ENCODE measurements at places on chromosomes 11 and 22.

- no peak for DNase-seq
Observed at GRCh38 chr11:7559398-7560283, 45.8 kb downstream of the PPFIBP2 start.

DNA sequence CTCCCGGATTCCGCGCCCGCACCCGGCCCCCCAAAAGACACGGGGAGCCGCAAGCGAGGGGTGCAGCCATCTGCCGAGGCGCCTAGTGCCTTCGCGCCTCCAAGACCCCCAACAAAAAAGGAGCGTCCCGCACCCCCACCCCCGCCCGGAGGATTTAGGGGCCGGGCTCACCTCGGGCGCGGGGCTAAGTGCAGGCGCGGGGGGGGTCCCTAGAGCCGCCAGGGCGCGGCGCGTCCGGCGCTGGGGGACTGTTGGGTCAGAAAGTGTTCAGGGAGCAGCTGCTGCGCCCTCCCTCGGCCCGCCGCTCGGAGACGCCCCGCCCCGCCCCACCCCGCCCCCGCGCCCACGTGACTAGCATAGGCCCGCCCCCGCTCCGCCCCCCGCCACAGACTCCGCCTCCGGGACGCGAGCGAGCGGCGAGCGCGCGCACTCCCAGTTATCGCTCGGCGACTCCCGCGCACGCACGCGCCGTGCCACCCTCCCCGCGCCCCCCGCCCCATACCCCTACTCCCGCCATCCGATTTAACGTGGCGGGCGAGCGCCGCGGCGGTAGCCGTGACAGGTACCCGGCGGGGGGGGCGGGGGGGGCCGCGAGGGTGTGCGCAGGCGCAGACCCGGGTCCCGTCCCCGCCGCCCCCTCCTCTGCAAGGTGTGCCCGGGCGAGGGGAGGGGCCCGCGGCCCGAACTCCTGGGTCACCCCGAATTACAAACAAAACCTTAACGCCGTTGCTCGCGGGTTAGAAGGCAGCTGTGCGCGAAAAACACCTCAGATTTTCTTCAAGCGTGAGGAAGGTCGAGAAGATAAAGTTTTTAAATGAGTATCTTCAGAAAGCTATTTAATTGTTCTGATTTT lies 56.2 kb downstream of the KCNJ4 start:
- peak; percentile 85 for DNase-seq

DNA sequence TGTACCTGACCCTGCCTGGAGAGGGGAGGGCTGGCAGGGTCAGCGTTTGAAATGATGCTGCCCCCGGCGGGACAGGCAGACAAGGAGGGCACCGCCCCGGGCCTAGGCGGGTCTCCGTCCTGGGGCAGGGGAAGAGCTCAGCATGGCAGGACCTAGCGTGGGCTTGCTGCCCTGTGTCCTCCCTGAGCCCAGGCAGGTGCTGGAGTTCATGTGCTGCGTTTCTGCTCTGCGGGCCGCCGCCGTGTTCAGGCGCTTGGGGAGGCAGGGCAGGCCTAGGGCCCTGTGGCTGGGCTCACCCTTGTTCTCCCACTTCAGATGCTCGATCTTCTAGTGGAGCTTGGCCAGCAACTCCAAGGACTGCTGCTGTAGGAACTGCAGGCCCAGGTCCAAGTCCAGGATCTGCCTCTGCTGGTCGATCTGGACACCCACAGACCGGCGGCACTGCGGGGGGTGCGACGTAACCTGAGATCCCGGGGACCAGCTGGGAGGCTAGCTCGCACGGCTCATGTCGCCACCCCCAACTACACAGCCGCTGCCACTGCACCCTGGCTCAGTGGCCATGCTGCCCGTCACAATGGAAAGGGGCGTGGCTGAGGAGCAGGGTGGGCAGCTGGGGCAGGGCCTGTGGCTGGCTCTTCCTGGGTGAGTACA lies 84.4 kb downstream of the MED15 start:
- no peak for DNase-seq

GRCh38 chr22:50293441-50294318 lies 13.8 kb downstream of the PLXNB2 start:
- DNase-seq: no peak

- no peak for DNase-seq
Observed at GRCh38 chr22:23889620-23890019, 4.6 kb upstream of the MIF start.

DNA sequence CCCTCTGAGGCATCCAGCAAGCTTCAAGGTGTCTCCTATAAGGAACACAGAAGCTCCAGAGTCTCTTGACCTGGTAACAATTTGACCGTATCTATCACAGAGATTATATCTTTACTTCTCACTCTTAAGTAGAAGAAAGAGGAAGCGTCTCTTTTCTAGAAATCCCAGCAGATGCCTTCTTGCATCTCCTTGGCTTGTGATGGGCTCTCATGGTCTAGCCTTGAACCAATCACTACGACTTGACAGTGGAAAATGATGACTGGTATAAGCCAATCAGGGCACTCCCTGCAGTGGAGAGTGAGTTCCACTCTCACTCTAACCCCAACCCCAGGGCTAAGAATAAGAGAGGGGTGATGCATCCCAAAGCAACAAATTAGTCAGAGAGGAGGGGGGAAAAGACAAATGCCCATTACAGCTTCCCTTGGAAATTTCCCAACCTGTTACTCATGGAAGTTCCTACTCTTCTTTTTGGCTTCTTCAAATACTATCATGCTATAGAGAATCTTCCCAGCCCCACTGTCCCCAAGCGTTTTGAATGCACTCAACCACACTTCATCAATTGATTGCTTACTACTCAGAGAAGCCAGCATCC lies 293.5 kb downstream of the MN1 start:
- no peak for DNase-seq

DNA sequence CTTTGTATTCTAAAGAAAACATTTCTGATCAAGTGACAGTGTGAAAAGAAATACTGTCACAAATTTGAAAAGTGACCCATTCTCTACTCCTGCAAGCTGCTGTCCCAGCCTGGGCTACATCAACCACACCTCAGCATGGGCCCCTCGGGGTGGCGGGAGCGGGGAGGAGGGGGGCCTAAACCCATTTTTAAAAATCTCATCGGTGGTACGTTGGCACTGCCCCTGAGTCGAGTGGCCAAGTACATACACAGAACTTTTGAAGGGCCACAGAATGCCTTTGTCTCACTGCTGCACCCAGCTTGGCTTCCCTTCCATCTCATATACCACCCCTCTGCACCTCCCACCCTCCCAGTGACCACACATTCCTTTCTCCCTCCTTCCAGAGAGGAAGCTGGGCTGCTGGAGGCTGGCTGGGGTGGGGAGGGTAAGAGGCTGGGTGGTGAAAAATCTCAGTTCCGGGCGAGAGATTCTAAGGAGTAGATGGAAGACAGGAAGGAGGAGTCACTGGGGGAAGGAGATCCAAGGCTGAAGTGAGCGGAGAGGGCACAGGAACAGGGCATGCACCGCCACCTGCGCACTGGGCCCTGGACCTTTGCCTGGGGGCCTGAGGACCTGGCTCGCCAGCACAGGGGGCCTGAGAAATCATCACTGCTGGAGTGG lies 21.1 kb downstream of the FXYD6 start:
- no peak for DNase-seq

DNA sequence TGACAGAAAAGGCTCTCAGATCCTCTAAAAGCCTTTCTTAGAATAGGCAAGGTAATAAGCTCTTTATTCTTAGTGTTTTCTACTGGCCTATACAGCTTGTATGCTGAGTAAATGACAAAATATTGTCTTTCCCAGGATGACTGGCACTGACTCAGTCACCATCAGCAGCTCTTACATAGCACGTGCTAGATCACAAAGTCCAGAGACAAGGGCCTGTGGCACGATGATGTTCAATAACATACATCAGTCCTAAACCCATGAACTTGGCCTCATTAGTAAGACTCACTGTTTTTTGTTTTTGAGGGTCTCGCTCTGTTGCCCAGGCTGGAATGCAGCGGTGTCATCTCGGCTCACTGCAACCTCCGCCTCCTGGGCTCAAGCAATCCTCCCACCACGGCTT lies 42.7 kb downstream of the CELF1 start:
- DNase-seq: no peak

DNA sequence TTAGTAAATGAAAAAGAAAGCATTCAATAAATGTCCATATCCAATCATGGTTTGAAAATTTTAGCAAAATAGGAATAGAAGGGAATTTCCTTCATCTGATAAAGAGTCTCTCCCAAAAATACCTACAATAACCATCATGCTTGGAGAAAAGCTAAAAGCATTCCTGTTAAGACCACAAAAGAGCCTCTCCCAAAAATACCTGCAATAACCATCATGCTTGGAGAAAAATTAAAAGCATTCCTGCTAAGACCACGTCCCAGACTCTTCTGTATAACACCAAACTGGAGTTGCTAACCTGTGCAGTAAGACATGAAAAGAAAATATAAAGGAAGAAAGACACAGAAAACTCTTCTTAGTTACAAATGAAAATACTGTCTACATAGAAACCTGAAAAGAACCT lies 69.4 kb downstream of the LINC01488 start:
- no peak for DNase-seq

DNA sequence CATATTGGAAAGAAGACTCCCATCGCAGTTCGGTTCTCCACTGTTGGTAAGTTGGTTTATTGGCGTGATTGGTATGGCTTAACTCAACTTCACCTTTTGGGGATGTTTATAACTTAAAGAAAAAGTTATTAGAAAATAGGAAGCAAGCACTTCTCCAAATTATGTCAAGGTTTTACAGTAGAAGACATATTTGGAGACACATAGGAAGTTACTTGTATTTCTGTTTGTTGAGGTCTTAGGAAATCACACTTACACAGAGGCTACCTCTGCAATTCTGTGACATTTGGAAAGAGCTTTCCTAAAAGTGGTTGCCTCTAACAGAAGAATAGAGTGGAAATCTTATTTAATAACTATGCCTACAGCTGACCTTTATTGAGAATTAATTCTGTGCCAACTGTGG lies 12.3 kb downstream of the CAT start:
- no peak for DNase-seq

DNA sequence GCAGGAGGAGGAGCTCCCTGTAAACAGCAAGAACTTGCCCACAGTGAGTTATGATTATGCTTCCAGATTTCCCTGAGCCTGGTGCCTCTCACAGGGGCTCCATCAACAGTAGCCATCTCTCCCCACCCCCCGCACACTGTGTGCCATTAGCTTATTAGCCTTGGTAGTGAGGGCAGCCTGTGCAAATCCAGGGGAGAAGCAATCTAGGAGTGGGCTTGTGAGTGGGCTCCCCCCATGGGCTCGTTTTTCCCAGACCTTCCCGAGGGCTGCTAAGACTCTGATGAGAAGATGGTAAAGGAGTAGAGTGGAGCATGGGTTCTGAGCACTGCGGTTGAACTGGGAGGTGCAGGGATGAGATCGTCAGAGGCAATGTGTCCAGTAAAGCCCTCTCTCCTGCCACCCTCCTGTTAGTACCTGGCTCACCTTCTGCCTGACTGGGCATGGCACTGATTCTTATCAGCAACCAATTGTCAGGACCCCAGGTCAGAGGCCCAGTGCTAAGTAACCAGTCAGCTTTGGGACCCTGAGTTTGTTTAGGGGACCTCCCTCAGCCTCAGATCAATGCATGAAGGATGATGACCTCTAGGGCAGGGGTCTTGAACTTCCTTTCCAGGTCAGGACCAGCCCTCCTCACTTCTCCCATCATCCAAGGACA lies 38.4 kb upstream of the TP53I11 start:
- no peak for DNase-seq

DNA sequence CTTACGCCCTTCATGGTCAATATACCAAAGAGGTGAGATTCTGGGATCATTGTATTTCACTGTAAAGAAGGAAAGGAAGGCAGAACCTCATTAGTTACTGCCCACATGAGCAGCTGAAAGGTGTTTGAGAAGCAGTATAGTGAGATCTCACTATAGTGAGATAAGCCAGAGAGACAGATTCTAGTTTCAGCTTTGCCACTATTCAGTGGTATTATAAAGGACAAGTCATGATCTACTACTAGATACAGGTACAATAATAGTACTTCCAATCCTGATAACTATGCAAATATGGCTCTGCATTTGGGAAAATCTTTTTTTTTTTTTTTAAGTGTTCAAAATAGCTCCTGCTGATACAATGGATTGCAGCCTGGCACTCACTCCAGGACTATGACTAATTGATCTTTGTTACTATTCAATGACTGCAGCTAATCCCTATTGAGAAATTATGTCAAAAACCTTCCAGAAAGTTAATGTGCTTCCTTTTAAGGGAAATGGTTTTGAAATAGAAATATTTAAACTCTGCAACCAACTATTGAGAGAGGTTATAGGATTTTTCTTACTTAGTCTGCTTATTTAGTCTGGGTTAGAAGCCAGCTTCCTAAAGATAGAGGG lies 8.3 kb upstream of the DLAT start:
- no peak for DNase-seq

DNA sequence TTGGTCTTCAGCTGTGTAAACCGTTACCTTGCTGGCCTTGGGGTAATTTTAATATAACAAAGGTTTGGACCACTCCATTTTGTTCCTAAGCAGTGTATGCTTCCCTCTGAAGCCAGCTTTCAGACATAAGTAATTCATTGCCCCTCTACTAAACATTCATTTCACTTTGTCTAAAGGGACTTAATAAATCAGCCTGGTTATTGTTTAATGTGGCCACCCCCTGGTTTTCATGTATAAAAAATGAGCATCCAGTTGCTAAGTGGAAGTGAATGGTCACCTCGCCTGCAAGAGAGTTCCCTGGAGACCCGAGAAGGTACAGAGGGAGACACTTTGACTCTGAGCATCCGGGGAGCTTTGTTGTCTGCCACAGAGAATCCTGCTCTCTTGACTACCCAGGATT lies 3.9 kb downstream of the ABTB2 start:
- no peak for DNase-seq

DNA sequence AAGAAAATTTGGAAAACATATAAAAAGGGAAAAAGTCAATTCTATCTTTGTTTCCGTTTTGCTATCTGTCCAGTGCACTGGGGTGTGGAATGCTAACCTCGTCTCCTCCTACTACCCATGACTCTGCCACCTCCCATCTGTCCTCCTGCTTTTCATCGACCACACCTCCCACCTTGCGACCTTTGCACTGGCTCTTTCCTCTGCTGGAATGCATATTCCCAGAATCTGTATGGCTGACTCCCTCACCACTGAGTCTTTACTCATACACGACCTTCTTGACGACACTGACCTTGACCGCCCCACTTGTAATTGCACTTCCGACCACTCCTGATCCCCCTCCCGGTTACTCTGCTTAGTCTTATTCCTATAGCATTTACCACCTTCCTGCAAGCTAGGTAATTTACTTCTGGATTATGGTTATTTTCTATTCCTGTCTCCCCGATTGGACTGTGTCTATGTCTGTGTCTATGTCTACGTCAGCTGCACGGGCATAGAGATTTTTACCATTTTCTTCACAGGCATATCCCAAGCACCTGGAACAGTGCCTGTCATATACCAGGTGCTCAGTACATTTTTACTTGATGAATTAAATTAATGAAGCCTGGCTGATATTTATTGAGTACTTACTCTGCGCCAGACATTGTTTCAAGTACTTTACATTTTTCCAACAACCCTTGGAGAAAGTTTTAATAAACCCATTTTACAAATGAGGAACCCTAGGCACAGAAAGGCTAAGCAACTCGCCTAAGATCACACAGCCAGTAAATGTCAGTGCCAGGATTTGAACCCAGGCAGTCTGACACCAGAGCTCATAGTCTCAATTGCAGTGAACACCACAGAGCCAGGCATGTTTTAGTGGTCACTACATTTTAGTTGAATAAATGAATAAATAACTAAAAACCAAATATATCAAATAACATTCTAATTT lies 89.3 kb upstream of the SLC22A12 start:
- no peak for DNase-seq

GRCh38 chr22:38981005-38981991 lies 849 bp upstream of the APOBEC3B start:
- no peak for DNase-seq
